ENCODE measurements at places on chromosomes 7 and 10.
A peak's percentile ranks its signal among the peaks of the same experiment; 100 is the strongest.

- DNase-seq: peak; percentile 10
These were observed 872.4 kb downstream of the LRMDA start for GRCh38 chr10:76303682-76304316.

- DNase-seq: no peak
These were observed 111.5 kb downstream of the ELAPOR2 start for GRCh38 chr7:86947929-86948328.

DNA sequence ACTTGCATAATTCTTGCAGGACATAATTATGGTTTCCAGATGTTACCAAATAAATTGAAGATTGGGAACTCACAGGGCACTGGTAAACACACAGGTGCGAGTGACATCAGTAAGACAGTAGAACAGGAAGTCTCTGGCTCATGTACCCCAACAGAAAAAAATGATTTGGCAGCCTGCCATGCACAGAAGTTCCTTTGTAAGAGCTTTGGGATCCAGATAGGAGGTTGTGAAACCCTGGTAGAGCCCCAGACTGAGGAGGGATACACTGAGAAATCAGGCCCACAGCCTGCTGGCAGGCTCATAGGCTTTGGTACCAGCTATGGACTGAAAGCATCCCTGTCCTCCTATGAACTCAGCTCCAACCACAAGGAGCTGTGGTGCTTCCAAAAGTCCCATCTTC is 118.0 kb downstream of the COBL start:
- DNase-seq: no peak

- no peak for DNase-seq
These were observed 731.1 kb downstream of the ZWINT start for GRCh38 chr10:55629793-55630490.

DNA sequence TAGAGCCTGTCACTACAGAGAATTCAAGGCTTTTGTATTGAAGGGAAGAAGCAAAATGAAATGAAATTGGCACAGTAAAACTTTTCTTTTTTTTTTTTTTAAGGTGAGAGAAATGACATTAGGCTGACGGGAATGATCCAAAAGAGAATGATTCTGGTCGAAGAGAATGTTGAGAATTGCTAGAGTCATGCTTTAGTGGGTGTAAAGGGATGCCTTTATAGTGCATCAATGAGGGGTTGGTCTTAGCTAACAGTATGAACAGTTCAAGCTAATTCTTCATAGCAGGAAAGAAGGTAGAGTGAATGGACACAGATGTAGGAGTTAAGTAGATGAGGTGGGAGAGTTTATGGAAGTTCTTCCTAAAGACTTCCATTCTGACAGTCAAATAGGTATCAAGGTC is 32.3 kb upstream of the LSM8 start:
- no peak for DNase-seq

DNA sequence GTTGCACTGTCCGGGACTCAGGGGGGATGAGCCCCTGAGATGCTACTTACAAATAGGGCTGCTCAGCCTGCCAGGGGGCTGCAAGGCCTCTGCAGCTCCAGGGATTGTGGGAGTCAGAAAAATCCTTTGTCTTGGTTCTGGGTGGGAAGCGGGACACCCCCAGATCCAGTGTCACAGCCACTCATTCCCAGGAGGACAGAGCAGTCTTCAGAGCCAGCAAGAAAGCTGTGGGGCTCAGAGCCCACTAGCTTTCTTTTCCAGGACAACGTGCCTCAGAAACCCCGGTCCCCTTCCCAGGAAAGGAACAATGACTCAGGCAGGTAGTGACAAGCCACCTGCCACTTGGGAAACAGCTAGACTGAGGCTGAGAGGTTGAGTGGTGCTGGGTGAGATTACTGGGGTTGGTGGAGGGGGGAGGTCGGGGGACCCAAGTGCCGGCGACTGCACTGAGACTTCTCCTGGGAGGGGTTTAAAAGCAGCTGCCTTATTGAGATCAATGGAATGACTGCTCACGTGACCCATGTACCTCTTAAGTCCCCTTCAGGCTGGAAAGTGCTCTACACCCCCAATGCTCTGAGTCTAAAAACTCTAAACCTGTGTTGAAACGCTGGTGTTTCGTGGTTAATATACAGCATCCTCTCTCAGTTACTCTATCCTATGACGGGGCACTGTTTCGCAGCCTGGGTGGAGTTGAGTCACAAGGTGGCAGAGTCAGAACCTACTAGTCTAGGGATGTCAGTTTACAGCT is 123.6 kb downstream of the UBE2H start:
- DNase-seq: no peak

GRCh38 chr7:116426428-116427156 is 72.9 kb upstream of the CAV2 start:
- DNase-seq: no peak

DNA sequence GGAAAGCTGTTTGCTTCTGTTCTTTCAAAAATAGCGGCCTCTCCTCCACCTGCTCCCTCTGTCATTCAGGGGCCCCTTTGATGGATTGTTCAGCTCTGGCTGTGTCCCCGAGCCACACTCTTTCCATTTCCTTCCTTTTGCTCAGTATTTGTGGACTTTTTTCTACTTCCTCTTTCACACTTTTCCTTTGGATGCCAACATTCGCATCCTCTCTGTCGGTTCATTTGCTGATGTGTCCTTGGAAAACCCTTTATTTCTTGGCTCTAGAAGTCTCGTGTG is 11.7 kb upstream of the PWWP2B start:
- DNase-seq: no peak

DNA sequence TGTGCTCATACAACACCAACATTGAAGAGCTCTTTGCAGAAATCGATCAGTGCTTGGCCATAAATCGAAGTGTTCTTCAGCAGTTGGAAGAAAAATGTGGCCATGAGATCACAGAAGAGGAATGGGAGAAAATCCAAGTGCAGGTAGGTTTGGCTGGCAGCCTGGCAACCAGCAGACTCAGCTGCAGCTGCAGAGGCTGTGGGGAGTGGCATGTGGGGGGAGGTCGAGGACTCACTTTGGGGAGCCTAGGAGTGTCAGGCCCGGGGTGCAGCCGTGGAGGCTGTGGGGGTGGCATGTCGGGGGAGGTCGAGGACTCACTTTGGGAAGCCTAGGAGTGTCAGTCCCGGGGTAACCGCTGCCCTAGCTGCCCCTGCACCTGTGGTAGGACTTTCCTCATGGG is 35.1 kb downstream of the RNF32 start:
- DNase-seq: no peak

DNA sequence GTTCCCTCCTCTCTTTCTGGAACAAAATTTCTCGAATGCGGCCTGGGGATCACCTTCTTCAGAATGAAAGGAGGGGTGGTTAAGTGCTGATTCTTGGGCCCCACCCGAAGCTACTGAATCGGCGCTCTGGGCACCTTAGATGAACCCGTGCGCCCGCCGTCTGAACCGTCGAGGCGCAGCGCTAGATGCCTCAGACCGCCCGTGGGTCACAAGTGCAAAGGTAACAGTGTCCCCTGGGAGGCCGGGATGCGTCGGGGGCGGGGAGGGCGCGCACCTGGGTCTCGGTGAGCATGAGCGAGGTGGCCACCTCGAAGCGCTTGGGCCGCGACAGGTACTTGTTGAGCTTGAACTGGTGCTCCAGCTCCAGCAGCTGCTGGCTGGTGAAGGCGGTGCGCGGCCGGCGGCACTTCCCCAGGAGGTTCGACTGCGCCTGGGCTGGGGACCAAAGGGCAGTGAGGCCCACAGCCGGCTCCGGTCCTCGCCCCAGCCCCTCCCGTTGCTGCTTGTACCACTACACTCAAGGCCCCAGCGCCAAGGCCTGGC is 4.2 kb downstream of the MNX1 start:
- no peak for DNase-seq

- DNase-seq: no peak
These were observed 78.7 kb downstream of the ZFAND4 start for GRCh38 chr10:45593938-45594275.

- no peak for DNase-seq
These were observed 152.8 kb downstream of the FOXP2 start for GRCh38 chr7:114567416-114567815.

DNA sequence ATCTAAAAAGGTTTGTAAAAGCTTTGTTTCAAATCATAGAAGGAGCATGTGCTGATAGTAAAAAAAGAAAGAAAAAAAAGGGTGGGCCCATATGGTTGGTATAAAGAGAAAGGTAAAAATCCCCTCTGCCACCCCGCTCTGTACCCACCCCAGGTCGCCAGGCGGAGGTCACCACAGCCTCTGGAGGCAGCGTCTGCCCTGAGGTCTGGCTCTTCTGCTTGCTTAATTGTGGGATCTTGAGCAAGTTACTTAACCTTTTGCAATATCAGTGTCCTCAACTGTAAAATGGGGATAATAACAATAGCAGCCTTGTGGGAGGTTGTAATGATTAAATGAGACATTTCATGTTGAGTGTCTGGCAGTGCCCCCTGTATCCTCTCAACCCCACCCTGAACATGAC is 10.7 kb upstream of the PCBD1 start:
- DNase-seq: no peak

- DNase-seq: no peak
These were observed 5.7 kb upstream of the PIP start for GRCh38 chr7:143126146-143126545.

DNA sequence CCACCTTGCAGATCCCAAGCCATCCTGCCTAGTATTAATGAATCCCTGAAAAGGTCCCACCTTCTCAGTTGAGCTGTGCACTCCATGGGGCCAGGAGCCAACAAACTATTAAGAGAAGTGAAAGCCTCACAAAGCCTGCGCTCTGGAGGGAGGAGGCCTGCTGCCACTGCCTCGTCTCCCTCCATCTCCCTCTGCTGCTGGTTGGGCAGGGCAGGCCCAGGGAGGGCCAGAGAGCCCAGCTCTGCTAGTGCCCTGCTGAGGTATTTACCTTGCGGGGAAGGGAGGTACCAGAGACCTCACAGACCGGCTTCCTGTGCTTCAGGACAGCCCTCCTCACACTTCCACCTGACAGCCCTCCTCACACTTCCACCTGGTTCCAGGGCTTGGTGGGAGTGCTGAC is 171.5 kb downstream of the SH3PXD2A start:
- no peak for DNase-seq

GRCh38 chr10:128701837-128702236 is 575.6 kb upstream of the MKI67 start:
- no peak for DNase-seq

- DNase-seq: no peak
These were observed 10.7 kb downstream of the LDB1 start for GRCh38 chr10:102109166-102110116.

GRCh38 chr7:45593877-45594276 is 19.7 kb downstream of the ADCY1 start:
- DNase-seq: no peak

DNA sequence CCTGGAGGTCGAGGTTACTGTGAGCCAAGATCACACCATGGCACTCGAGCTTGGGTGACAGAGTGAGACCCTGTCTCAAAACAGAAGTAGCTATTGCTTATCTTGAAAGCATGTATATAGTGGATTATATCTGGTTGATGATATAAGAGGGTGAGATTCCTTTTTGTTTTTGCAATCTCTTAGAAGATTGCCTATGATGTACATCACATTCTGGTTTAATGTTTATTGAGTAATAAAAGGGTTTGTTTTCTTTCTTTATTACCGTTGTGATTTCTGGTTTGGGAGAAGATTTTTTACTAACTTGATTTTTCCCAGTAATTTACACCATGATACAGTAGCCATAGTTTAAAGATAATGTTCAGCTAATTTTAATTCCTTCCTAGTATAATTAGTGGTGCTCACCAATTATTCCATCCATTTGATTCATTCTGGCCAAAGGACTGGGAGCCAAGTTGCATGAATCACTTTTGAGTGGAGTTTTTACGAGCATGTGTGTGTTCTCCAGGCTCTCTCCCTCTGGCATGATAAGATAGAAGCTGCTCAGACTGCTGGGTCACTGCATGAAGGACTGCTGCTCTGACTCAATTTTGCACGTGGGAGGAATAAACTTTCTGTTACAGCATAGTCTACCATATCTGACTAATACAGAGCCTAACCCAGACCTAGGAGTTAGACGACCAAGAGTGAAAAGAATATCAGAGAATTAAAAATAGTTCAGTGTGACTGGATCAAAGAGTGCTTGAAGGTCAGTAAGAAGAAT is 13.5 kb upstream of the TSPAN13 start:
- no peak for DNase-seq

DNA sequence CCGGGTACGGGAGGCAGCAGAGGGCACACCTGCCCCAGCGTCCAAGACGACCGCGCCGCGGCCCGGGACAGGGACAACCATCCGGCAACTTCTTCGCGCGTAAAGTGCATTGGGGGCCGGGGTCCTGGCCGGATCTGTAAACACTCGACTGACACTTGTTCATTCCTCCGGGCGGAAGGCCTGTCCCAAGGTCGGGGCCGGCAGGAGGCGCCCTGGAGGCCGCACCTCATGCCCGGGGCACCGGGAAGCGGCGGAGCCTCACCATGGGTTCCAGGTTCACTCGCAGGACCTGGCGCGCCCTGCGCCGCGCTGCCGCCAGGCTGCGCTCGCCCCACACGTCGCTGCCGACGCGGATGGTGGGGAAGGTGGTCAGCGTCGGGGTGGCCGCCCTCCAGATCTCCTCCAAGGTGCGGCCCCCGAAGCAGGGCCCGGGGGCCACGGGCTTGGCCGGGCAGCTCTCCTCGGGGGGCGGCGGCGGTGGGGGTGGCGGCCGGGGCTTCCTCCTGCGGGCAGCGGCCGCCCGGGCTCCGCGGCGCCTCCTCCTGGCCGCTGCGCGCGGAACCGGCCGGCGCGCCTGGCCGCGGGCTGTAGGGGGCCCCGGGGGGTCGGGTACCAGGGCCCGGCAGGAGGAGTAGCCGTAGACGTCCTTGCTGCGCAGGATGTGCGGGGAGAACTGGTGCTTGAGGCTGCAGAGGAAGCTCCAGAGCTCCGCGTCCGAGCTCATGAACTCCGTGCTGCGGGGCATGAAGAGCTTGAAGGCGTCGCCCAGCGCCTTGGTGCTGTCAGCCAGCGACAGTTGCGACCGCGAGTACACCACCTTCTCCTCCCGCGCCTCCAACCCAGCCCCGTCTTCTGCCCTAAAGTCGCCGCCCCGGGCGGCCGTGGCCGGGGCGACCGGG is 746 bp downstream of the CCDC71L start:
- peak; percentile 88 for DNase-seq

- DNase-seq: no peak
These were observed 133.5 kb downstream of the GRID1 start for GRCh38 chr10:86233131-86233530.

GRCh38 chr7:64551375-64552142 is 11.3 kb downstream of the ZNF680 start:
- DNase-seq: no peak

DNA sequence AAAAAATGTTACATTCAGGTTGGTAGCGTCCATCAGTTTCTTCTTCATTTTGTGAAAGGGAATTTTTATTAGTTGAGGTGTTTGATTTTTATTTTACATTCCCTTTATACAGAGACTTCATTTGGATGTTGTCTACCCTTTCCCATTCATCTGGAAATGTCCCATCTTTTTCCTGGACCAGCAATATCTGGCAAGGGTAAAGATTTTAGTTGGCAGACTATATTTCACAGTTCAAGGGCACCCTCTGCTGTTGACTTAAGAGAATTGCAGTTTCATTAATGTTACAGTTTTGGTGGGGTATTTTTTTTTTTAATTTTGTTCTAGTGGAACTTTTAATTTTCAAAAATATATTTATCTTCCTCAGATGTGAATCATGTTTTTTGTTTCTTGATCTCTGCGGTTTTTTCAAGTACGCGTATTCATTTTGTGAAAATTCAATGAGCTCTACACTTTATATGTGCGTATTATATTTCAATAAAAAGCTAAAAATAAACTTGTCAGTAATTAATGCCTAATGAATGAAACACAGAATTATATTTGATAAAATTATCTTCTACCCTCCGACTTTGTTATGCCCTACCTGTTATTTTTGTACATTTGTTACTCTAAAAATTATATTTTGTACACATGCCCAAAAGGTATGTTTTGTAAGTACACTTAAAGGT is 97.9 kb upstream of the KLF14 start:
- peak; percentile 57 for DNase-seq

Data from germinal center (tissue), 1 donor.